Right ventricle myocardium inferior (tissue), 1 donor: ENCODE measurements at places on chromosomes 11 and 22. TPM values are rescaled to one million over a fixed set of nuclear protein-coding genes. Genes with fewer than 3 reads are reported as not detected.

GRCh38 chr22:36065775-36066544, 37.3 kb upstream of the RBFOX2 start:
- peak; percentile 91 for DNase-seq

DNA sequence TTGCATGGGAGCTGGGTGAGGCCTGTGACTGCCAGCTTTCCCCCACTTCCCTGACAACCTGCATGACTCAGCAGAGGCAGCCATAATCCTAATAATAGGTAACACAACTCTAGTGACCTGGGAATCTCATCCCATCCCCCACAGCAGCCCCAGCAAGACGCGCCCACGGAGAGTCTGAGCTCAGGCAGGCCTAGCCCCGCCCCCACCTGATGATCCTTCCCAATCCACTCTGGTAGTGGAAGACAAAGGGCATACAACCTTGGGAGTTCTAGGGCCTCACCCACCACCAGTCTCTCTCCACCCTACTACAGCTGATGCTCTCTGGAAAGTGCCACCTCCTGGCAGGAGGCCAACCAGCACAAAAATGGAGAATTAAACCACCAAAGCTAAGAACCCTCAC, 60.3 kb downstream of the CWF19L2 start:
- no peak for DNase-seq

DNA sequence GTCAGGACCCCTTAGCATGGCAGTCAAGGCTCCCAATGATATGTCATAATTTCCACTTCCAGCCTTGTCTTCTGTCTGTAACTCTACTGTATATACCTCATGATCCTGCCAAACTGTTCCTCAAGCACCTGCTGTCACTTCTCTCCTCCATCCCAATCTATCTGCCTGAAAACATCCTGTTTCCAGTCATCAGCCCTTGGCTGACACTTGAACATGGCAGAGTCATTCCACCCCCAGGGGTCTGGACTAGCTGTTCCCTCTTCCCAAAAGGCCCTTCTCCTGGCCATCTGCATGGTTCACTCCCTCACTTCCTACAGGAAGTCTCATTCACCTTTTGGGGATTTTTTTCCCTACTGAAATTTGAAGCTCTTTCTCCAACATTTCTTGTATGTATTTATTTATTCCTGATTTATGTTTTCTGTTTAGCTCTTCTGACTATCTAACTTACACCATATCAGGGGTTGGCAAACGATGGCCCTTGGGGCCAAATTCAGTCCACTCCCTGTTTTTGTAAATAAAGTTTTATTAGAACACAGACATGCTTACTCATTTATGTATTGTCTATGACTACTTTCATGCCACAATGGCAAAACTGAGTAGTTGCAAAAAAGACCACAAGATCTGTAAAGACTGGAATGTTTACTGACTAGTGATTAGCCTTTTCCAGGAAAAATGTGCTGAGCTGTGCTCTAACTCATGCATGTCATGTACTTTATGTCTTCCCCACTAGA, 278.4 kb downstream of the KIRREL3 start:
- no peak for DNase-seq

DNA sequence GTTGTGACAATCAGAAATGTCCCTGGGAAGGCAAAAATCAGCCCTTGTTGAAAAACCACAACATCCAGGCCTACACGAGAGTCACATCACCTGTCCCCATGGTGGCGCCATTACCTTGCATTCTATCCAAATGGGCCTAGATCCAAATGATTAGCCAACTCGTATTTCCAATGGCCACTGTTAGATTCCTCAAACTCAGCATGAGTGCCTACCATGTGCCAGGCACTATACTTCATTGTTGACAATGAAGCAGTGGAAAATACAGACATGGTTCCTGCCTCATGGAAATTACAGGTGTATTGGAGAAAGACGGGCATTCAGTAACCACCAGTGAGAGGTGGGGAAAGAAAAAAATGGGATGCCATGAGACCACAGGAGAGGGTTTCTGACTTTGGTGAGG, 29.8 kb upstream of the CREB3L1 start:
- no peak for DNase-seq

GRCh38 chr11:26227301-26227746, 104.6 kb upstream of the ANO3 start:
- DNase-seq: no peak

GRCh38 chr11:96196181-96196662, 146.8 kb downstream of the MAML2 start:
- DNase-seq: no peak

- DNase-seq: no peak
Observed at GRCh38 chr22:37926358-37926757, 20.3 kb downstream of the MICALL1 start.

DNA sequence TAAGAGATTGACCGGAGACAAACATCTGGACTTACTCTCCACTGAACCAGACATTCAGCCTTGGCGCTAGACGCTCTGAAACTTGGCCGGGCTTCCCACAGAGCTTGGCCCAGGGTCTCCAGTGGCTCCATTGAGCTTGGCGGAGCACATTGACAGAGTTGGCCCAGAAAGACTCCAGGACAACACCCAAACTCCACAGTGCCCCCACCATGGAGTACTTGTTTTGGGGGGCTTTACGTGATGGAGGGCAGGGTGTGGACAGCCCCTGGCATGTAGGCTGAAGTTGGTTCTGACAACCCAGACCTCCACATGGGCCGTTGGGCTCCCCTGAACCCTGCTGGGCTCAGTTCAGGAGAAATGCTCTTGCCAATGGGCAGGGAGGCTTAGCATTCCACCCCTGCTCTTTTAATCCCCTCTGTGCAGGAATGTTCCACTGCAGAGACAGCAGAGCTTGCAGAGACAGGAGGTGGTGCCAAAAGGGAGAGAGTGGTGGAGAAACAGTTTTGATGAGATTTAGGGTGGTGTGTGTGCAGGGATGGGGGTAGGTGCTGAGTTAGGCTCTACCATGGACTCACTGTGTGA, 102.4 kb upstream of the TIMP3 start:
- DNase-seq: peak; percentile 74

- no peak for DNase-seq
Observed at GRCh38 chr11:116986521-116987105, 111.6 kb downstream of the SIK3 start.

GRCh38 chr11:67321313-67321871, 18.1 kb downstream of the SSH3 start:
- peak; percentile 42 for DNase-seq

- no peak for DNase-seq
Observed at GRCh38 chr22:33573479-33573878, 346.8 kb downstream of the LARGE1 start.

- no peak for DNase-seq
Observed at GRCh38 chr22:26431261-26431995, 2.4 kb downstream of the ASPHD2 start.

- DNase-seq: no peak
Observed at GRCh38 chr11:117959438-117960149, 26.6 kb upstream of the IL10RA start.

DNA sequence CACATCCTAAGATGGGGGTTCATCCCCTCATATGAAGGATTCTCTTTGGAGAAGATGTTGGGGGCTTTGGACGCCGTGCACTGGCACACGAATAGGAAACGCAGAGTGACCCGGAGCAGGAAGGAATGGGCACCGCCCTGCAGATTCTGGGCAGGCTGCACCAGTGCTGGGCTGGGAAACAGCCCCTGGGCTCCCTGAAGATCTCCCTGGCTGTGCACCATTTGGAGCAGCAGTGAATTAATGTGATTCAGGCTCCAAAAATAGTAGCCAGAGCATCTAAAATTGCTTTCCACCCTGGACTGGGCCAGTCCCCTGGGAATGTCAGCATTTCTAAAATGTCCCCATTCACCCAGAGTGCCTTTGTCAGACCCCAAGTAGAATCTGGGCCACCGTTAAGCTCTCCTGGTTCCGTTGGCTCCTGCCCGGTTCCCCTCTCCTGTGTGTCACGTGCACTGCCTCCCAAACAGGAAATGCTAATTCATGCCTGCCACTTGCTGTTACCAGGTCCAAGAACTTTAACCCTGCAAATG, 18.6 kb downstream of the IRAG1 start:
- DNase-seq: peak; percentile 71

DNA sequence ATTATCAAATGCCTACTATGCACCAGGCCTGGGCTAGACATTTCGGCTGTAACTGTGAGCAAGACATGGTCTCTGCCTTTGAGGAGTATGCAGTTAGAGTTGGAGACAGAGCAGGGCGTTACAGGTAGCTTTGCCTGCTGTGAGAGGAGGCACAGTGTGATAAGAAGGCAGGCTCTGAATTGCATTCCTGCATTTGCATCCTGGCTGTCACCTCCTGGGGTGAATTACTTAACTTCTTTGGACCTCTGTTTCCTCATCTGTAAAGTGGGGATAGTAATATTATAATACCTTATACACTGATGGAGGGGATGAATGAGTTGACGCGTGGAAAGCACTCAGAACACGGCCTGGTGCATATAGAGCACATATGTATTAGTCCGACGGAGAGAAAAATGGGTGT, 118.1 kb upstream of the ARHGAP20 start:
- no peak for DNase-seq

GRCh38 chr11:117946842-117947526, 17.8 kb upstream of the TMPRSS13 start:
- peak; percentile 89 for DNase-seq

DNA sequence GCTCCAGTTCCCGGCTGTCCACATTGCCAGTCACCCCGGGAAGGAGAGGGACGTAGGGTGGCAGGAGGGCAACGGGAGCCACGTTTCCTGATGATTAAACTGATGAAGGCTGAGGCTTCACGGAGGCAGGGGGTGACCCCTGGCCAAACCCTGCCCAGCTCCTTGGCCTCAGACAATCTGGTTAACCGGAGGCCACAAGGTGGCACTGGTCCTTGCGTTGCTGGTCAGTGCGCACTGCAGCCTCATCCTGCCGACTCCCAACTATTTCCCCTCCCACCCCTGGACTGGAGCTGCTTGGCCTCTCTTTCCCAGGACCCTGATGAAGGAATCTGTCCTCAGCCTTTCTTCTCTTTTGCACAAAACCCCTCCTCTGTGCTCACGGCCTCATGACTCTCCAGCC, 75.3 kb downstream of the PDE2A start:
- DNase-seq: no peak

- no peak for DNase-seq
Observed at GRCh38 chr11:116110802-116111201, 606.6 kb upstream of the CADM1 start.

DNA sequence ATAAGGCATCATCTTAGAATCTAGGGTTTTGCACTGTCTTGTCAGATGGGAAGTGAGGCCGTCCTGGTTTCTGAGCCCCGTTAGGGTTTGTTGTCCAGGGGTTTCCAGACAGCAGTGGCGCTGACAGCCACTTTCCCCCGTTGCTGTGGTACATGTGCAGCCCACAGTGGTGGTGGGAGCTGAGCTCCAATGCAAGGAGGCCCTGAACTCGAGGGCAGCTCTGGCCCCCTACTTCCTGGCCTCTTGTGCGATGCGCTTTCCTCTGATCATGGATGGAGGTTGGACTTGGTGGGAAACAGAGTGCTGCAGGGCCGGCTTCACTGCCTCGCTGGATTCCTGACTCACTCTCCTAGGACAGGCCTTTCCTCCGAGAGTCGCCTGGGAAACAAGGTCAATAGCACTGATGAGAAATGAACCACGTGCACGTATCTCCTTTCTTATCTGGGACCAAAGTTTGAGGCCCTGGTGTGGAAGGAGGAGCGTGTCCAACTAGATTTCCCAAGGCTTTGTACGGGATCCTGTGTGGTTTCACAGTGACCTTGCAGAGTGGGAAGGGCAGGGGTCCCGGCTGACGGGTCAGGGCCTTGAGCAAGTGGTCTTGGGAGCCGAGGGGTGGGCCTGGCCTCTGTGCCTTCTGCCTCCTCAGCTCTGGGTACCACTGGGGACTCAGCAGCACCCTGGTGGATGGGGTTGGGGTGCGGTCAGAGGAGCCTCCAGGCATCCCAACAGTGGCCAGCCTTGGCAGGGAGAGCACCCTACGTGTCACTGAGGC, 3.7 kb downstream of the PHRF1 start:
- no peak for DNase-seq

- no peak for DNase-seq
Observed at GRCh38 chr11:60459345-60459744, 3.7 kb downstream of the MS4A1 start.

DNA sequence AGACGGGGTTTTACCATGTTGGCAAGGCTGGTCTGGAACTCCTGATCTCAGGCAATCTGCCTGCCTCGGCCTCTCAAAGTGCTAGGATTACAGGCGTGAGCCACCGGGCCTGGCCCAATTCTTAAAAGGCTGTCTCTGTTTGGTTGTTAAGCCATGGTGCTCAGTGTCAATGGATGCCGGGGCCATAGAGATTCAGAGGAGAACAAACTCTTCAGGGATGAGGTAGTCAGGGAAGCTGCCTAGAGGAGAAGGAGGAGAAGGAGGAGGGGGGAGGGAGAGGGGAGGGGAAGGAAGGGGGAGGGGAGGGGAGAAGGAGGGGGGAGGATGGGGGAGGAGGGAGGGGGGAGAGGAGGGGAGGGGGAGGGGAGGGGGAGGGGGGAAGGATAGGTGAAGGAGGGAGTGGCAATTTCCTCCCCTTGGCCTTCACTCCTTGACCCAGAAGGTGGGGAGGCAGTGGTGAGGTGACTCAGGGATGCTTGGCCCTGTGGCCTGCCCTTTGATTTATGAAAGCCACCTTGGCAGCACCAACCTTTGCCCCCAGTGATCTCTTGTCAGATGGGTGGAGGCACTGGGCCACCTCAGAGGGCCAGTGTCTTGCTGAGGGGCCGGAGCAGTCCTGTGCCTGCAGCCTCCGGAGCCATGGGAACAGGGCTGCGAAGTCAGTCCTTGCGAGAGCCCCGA, at the start of gene C11orf86:
C11orf86 (plus strand) TSS at position 581 of the 681 bp plus-strand sequence; CDS start at position 640, 59 bp downstream.
- DNase-seq: no peak

DNA sequence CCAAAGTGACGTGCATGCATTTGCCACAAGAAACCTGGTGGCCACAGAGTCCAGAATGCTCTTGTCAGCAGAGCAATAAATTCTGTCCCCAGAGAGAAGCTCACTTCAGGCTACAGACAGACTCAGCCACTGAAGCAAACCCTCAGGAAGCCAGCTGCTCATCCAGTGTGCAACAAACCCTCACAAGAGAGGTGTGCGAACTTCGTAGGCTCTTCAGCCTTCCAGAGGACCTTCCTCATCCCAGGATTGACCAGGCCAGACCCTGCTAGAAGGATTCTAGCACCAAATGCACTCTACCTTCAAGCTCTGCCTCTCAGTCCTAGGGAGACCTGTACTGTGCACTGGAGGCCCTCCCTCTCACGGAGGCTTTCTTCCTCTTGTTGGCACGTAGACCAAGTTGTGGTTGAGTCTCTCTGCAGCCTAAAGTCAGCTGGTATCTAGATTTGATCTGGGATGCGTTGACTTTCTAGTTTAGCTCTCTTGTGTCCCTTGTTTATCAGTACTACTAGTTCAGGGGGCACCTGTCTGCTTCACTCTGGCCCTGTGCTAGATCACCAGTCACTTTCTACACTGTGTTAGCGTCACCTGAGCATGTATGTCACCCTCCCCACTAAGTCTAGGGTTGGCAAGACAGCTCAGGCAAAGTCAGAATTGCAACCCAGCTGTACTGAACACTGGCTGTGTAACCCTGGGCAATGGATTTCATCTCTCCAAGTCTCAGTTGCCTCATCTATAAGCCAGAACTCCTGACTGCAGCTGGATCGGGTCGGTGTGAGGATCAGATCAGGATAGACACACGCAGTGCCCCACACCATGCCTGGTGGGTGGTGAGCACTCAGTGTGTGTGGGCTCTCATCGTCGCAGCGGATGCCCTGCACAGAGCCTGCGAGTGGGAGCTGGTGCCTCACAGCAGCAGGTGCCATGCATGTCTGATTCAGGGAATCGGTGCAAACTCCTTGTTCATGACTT, 22.1 kb upstream of the TMPRSS13 start:
- DNase-seq: no peak

PSMC3 gene
- 160 TPM for total RNA-seq

OR10D3 gene
- not detected for total RNA-seq

GGTLC2 gene
- not detected for total RNA-seq

CRYBB2 gene
- not detected for total RNA-seq

PRRG4 gene
- 0.57 TPM for total RNA-seq

MCAM gene
- total RNA-seq: 68.7 TPM

C1QTNF4 gene
- total RNA-seq: 0.24 TPM

IL18BP gene
- 5.1 TPM for total RNA-seq

OR8A1 gene
- not detected for total RNA-seq
